ENCODE measurements at places on chromosomes 6 and 20. TPM values are rescaled to one million over a fixed set of nuclear protein-coding genes. Genes with fewer than 3 reads are reported as not detected.

- DNase-seq: no peak
These were observed 204.5 kb downstream of the SYNDIG1 start for GRCh38 chr20:24673678-24674570.

Gene TREM1
- not detected for total RNA-seq

- DNase-seq: no peak
These were observed 188.5 kb upstream of the SNX9 start for GRCh38 chr6:157634546-157634945.

- no peak for DNase-seq
These were observed 35.1 kb downstream of the TPD52L1 start for GRCh38 chr6:125188594-125189203.

DNA sequence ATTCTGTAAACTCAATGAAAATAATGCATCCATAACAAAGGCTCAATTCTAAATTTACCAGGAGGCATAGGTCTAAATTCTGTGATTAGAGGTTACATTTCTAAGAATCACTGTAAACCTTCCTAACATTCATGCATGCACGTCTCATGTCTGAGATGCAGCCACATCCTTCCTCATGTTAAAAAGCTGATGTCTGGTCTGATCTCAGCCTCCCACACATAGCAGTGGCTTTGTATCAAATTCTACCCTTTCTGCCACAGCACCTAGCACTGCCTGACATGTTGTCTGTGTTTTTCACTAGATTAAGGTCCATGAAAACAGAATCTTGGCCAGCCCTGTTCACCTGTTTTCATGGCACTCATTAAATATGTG, 171.1 kb downstream of the WDR27 start:
- DNase-seq: no peak

DNA sequence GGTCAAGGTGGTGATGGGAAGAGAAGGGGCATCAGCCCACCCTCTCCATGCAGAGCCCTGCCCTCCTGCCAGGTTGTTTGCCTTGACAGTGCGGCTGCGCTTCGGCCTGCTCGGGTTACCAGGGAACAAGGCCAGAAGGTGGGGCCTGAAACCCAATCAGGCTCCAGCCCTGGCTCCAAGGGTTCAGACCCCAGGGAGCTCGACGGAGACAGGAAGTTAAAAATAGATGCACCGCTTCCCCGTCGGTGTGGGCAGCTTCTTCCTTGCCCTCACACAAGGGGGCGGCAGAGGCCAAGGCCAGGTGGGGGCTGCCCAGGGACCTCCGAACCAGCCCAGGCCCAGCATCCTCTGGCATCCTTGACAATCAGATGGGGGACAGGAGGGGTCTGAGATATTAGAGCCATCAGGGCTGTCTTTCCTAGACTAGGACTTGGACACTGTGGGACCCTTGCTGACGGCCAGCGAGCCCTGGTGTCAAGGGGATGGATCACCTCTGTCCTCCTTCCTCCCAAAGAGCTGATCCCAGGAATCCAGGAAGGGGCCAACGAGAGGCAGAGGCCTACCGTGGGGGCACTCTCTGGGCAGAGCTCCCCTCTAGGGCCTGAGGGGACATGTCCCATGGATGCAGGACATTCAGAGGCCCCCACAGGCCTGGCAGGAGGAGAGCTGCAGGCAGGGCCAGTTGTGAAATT, 65.2 kb downstream of the RIPOR3 start:
- DNase-seq: no peak

Gene KIF6
- 0.13 TPM for total RNA-seq
